ENCODE measurements at places on chromosomes 6 and 20.

DNA sequence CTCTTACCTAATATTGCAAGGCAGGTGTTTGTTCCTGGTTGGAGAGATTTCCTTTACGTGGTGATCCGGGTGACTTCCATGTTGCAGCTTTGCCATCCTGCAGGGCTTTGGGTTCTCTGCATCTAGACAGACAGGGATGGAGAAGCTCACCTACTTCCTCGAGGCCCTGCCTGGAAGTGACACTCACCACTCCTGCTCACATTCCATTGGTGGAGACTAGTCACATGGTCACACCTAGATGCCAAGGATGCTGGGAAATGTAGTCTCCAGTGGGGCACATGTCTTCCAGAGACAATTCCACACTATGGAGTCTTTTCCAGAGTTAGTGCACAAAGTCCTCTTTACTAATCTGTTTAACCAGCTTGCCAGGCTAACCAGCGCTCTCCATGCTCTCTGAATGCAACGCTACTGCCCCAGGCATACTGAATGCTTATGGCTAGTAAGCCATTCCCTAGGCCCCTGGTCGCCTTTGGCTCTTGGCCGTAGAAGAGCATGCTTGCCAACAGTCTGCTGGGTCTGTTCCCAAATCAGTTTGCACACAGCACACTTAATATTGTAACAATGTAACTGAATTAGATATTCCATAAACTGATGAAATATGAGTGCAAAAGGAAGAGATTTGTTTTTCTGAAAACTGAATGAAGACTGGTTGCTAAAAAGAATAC, 6.7 kb upstream of the KCNK15 start:
- peak; percentile 43 for DNase-seq

- no peak for DNase-seq
These were observed 47.4 kb upstream of the DDR1 start for GRCh38 chr6:30836957-30837356.

DNA sequence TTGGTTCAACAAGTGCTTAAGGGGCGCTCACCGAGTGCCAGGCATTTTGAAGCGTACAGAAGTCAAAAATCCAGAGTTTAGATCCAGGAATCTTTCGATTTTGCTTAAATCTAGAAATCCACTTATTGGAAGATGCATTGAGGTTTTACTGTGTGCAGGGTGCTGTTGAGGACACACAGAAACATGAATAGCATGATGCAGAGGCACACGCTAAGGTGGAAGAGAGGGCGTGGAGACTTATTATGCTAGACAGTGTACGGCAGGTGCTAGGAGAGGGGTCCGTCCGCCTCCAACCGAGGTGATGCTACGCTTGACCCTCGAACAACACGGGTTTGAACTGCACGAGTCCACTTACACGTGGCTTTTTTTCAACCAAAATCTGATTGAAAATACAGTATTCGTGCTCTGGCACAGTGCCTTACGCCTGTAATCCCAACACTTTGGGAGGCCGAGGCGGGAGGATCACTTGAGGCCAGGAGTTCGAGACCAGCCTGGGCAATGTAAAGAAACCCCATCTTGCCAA, 1.0 kb upstream of the KIF13A start:
- no peak for DNase-seq

DNA sequence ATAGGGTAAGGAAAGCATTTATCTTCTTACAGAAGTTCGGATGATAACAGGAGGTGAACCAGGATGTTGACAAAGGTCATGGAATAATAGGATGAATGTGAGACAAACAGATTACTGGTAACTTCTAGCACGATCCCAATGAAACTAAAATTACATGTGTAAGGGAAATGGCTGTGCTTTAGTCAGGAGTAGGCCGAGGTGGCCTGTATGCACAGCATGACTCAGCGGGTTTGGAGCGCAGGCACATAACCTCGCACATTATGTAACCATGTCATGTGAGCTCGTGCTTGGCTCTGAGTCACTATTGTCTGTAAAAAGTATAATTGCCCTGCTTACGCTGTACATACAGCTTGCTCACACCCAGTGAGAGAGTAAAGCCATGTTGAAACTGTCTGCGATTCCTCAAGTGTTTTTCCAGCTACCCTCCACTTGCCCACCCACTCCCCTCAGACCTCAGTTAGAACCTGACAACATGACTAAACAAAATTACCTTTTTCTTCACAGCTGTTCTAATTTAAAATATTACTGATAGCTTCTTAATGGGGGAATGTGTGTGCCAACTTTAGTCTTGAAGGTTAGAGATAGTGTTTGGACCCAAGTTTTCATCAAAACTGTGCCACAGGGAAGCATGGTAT, 8.2 kb downstream of the CYB5R4 start:
- no peak for DNase-seq

- DNase-seq = no peak
These were observed 86.7 kb upstream of the BACH2 start for GRCh38 chr6:90383196-90383822.

DNA sequence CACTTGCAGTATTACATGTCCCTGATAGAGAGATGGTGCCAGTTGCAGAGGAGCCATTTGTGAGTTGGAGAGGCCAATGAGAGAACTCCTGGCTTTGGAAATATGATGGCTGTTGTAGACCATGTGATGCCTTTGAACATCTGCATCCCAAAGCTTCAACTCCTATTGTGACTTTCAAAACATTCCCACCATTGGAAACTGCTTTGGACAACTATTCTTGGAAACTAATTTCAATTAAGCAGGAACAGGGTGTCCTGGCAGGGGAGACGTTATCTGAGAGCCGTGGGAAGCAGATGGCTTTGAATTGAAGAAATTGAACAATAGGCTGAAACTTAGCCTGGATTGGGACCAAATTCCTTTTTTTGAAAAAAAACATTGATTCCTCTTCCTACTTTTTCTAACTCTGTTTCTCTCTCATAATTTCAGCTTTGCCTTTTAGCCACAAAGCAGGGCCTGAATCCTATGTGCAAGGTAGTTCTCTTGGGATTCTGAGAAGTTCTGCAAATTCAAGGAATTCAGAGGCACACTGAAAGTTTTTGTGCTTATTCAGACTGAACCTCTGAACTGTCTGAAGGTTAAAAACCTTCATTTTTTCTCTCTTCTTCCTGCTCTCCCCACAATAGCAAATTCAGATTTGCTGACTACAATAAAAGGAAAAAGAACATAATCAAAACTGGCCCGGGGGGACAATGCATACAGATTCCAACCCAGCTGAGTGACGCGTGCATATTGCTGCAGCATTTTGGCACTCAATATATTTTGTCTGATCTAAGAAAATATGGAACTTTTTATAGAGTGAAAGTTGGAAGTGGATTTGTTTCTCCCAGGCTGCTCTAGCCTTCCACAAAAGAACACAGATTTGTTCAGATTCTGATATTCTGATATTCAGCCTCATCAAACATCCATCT, 720.4 kb upstream of the CHD6 start:
- no peak for DNase-seq

GRCh38 chr6:13943943-13944342, 19.2 kb downstream of the RNF182 start:
- no peak for DNase-seq

- DNase-seq = no peak
These were observed 22.2 kb downstream of the TBC1D20 start for GRCh38 chr20:440148-440547.

DNA sequence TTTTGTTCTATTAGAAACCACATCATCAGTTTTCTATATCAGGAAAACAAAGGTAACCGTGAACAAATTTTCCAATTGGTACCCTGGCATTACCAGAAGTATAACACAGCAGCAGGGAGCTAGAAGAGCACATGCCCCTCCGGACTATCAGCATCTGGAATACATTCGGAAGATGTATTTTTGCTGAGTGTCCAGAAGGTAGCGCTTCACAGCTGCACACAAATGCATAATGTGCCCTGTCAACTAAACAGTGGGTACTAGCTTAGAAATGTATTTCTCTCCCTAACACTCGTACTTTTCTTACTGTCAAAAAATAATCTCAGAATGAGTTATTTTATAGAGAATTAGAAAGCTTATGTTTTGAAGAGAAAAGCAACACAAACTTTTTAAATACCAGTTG, 77.6 kb downstream of the HUS1B start:
- DNase-seq = no peak

GRCh38 chr6:154433477-154434241, 76.8 kb downstream of the CNKSR3 start:
- no peak for DNase-seq

DNA sequence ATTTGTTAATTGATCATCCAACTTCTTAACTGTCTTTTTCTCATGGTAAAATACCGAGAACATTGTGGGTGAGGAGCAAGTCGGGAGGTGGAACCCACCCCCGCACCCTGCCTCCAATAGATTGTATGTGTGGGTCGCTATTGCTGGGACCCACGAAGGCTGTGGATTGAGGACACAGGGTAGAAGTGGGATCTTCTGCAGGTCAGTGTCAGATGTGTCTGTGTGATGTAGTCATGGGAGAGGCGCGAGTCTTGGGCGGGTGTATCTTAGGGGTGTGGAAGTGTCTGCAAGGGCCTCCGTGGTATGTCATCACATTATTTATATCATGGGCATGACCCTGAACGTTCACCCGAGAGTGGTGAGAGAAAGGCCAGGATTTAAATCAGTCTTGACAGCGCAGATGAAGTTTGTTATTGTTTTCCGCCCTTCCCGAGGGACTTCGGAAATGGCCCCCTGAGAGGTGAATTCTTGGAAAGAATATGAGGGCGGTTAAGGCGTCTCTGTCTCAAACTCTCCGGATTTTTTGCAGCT, 472 bp upstream of the PAQR8 start:
- peak; percentile 25 for DNase-seq

GRCh38 chr6:158609455-158610155, 34.9 kb downstream of the DYNLT1 start:
- no peak for DNase-seq

DNA sequence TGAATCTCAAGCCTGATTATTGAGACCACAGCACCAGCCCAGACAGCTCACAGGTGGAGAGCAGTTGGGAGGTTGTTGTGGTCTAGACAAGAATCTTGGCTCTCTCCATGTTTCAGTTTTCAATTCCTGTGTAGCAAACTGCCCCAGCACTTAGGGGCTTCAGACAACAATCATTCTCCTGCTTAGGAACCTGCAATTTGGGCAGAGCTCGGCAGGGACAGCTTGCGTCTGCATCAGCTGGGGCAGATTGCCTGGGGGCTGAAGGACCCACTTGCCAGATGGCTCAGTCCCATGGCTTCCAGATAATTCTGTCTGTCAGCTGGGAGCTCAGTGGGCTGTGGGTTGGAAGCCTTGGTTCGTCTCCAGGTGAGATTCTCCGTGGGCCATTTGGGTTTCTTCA, 6.9 kb downstream of the TGM6 start:
- DNase-seq = no peak

GRCh38 chr20:60304931-60305330, 346.7 kb downstream of the CDH26 start:
- no peak for DNase-seq

GRCh38 chr6:44315516-44315915, 2.4 kb upstream of the AARS2 start:
- no peak for DNase-seq

DNA sequence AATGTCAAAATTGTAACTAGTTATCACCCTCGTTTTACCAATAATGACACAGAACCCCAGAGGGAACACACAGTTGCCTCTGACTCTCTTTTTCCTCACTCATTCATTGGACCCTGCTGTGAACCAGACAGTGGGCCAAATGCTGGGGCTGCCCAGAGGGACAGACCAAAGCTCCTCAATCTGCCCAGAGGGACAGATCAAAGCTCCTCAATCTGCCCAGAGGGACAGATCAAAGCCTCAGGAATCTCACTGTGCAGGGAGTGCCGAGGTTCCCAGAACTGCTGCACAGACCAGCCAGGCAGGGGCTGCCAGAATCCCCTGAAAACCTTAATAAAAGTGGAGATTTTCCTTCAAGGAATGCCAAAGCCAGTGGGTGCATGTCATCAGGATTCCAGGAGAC, 179.1 kb downstream of the SOD2 start:
- DNase-seq = no peak

GRCh38 chr6:70538376-70538775, 28.4 kb upstream of the SDHAF4 start:
- DNase-seq = no peak

GRCh38 chr6:168456907-168457652, 16.1 kb downstream of the SMOC2 start:
- no peak for DNase-seq
